H1 (cell line): ENCODE measurements at places on chromosomes 16 and 17.
A peak's percentile ranks its signal among the peaks of the same experiment; 100 is the strongest.

DNA sequence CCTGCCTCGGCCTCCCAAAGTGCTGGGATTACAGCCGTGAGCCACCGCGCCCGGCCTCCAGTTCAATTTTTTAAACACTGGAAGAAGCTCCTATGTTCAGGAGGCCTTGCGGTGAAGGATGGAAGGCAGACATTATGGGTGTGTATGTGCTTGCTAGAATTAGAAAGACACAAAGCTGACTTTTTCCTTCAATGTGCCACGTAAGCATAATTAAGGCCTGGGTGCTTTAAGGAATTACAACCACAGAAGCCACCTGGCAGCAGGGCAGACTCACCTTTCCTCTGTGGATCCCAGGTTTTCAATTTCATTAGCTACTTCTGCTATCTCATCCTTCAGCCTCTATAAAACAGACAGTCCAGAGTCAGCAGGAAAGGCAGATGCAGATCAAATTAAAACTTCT lies 74.2 kb downstream of the CYTH1 start:
- no peak for DNase-seq

- DNase-seq = peak; percentile 76
These were observed at the start of gene SMTNL2 for GRCh38 chr17:4584101-4584916. SMTNL2 (plus strand) TSS chr17:4584529; CDS start chr17:4584606, 77 bp downstream.

DNA sequence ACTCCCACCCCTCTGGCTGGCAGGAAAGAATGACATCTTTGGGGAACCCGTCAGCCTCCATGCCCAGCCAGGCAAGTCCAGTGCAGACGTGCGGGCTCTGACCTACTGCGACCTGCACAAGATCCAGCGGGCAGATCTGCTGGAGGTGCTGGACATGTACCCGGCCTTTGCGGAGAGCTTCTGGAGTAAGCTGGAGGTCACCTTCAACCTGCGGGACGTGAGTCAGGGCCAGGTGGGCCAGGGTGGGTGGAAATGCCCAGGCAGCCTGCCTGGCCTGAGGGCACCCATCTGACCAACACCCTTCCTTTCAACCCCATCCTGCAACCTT lies 8.1 kb upstream of the DCAF7 start:
- DNase-seq = no peak

GRCh38 chr16:4703906-4704305 lies 10.5 kb downstream of the NUDT16L1 start:
- DNase-seq = no peak

- no peak for DNase-seq
These were observed 441.6 kb upstream of the HSBP1 start for GRCh38 chr16:83366228-83366627.

GRCh38 chr16:47309581-47310312 lies 151.1 kb downstream of the ITFG1 start:
- no peak for DNase-seq

GRCh38 chr17:56831369-56832095 lies 2.2 kb downstream of the C17orf67 start:
- no peak for DNase-seq

DNA sequence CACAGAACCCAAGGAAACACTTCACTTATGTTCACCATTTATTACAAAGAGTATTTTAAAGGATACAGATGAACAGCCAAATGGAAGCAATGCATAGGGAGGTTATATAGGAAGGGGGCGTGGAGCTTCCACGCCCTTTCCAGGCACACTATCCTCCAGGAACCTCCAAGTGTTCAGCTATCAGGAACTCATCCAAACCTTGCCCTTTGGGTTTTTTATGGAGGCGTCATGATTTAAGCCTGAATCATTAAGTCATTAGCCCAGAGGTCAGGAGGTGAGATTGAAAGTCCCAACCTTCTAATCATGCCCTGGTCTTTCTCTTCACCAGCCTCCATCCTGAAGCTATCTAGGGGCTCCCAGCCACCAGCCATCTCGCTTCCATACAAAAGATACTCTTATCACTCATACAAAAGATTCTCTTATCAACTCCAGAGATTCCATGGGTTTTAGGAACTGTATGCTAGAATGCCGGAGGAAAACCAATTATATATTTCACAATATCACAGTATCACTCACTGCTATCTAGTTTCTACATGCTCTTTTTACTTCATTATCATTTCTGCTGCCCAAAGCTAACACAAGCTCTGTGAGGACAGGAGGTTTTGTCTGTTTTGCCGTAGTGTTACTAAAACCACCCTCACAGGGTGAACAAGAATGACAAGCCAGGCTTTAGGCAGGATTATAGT lies 213.4 kb downstream of the SLC39A11 start:
- DNase-seq = no peak

DNA sequence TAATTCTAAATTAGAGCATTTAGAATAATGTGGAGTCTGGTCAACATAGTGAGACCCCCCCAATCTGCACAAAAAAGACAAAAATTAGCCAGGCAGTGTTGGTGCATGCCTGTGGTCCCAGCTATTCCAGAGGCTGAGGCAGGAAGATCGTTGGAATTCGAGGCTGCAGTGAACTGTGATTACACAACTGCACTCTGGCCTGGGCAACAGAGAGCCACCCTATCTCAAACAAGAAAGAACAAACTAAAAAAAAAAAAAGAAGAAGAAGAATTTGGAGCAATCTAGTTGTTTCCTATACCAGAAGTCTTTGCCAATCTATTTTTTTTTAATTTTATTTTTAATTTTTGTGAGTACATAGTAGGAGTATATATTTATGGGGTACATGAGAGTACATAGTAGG lies 6.0 kb downstream of the CETP start:
- no peak for DNase-seq

DNA sequence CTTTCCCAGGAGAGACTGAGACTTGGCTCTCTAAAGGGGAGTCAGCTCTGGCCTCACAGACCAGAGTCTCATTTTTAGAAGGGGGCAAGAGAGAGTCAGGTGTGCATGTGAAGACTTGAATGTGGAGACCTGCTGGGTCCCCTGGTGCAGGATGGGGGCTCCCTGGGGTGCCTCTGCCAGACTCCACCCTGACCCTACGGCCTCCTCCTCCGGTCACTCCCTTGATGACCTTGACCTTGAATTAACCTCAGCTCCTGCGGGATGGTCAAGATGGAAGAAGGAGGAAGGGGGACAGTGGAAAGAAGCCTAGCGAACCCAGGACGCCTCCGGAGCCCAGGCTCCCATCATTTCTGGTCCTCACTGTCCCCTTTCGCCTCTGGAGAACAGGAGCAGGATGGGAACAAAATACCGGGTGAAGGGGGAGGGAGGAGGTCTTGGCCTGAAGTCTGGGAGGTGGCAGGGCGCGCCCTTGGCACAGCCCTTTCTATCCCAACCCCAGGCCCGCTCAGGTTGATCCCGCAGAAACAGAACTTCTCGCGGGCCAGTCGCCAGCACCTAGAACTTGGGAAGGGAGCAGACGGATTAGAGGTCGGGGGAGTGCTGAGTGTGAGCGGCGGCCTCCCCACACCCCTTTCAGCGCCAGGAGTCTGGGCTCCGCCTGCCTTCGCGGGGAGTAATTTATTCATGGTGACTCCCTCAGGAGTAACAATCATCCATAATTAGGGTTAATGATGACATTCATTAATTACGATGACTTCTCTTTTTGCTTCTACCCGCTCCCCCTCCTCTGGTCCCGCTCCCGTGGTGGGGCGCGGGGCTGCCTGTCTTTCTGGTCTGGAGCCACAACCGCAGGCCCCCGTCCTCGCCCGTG lies 1.6 kb downstream of the STAC2 start:
- peak; percentile 62 for DNase-seq

GRCh38 chr17:32341857-32342602 lies at the start of gene C17orf75:
C17orf75 (minus strand) TSS chr17:32342173; CDS start chr17:32342139, 34 bp downstream.
- peak; percentile 90 for DNase-seq

- no peak for DNase-seq
These were observed 43.9 kb downstream of the AATF start for GRCh38 chr17:36992701-36993100.

DNA sequence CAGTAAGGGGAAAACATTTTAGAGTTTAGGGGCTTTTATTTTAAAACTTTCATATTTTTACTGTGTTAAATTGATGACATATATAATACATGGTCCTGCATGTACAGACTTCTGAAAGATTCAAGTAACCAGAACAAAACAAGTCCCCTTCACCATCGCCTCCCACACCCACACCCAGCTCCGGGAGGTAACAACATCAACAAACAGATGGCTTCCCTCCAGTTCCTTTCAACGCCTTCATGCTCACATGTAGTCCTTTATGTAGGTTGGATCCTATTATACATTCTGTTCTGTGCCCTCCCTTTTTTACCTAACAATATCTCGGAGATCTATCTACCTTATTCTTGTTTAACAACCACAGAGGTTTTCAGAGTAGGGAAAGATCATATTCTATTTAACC lies 30.5 kb downstream of the GINS3 start:
- DNase-seq = no peak

- DNase-seq = no peak
These were observed 1.3 kb downstream of the ZNF750 start for GRCh38 chr17:82838386-82839063.

- DNase-seq = peak; percentile 73
These were observed 52.5 kb downstream of the TEKT5 start for GRCh38 chr16:10641953-10642949.

DNA sequence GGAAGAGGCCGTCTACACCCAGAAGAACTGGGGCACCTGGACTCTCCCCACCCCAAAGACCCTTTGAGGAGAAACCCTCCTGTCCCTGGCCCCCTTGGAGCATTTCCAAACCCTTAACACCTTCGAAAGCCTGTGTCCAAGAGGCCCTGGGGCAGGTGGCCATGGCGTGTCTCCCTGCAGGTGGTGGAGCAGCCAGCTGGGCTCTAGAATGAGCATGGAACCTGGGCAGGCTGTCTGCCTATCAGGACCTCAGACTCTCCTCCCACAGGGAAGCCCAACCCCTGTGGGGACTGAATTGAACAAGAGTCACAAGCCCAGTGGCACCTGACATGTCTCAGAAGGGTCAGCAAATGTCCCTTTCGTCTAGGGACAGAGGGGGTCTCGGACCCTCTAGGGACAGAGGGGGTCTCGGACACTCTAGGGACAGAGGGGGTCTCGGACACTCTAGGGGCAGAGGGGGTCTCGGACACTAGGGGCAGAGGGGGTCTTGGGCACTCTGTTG lies 8.4 kb downstream of the CBX4 start:
- no peak for DNase-seq

- DNase-seq = no peak
These were observed 109.0 kb downstream of the HS3ST3A1 start for GRCh38 chr17:13492737-13493122.
